ENCODE measurements at places on chromosomes 12 and 14.

- no peak for DNase-seq
Measured at GRCh38 chr14:102201776-102202175, 62.1 kb downstream of the WDR20 start.

DNA sequence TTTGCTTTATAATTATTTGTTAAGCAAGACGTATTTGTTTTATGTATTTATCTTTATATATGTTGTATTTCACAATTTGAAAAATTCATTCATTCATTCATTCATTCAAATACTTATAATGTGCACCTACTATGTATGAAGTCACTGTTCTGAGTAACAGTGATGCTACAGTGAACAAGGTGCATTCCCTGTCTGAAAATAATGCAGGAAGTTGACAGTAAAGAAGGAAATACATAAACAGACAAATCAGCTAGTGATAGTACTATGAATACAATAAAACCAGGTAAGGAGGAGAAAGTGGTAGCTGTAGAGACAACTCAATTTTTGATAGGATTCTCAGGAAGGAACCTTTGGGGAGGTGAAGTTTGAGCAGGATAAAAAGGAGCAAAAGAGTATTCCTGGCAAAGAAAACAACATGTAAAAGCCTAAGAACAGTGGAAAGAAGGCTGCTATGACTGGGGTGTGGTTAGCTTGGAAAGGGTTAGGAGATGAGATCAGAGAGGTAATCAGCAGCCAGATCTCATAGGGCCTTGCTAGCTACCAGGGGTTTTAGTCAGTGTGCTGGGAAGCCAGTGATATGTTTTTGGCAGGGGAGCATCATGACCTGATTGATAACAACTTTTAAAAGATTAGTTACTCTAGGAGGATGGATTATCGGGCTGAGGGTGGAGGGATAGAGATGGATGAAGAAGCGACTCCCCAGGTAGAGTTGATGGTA lies 17.4 kb downstream of the BICDL1 start:
- DNase-seq: no peak

- DNase-seq: no peak
Measured at GRCh38 chr12:94909663-94910062, 93.8 kb downstream of the NDUFA12 start.

DNA sequence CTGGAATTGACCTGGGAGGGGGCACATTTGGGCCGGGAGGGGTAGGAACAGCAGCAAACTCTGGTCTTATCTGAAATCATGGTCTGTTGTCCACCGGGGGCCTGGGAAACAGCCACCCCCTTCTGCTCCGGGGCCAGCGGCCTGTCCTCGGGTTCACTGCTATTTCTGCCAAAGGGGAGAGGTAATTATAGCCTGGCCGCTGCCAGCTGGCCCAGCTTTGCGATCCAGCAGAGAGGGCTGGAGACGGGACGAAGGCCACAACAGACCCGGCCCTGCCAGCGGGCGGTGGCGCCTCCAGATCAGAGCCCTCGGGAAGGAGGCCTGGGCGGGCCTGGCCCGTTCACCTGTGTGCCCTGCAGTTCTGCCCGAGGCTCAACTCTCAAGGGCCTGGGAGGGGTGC lies at the start of gene C14orf180:
Gene C14orf180 (plus strand): TSS at position 258 of the 400 bp plus-strand sequence. CDS start 6,667 bp downstream, outside the sequence.
- no peak for DNase-seq

- DNase-seq: no peak
Measured at GRCh38 chr12:4806439-4807115, 86.4 kb downstream of the GALNT8 start.

DNA sequence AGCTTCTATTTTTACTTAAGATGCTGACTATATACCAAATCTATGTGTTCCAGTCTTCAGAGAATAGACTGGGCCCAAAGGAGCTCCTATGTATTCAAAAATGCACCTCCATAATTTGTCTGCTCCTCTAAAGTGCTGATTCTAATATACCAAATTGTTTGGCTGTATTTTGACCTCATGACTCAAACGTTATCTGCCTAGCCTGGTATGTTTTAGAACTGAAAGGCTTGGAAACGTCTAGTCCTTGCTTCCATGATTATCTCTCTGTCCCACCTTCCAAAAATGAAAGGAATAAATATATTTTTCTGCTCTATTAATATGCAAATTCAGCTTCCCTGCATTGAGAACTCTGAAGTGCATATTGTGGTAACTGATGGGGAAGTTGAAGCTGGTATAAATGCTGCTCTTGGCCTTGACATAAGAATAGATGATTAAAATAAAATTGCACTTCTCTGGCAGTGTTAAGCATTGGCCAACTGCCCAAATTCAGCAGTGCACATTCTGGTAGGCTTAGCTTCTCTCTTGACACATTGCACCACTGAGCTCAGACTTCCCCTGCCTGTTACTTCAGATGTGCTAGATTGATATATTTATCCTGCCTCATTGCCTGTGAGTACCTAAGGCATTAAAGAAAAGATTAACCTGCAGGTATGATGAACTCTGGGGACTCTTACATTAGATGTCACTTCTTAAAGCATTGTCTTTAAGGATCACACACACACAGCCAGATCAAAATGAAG lies 882.3 kb downstream of the RPS29 start:
- no peak for DNase-seq

- no peak for DNase-seq
Measured at GRCh38 chr14:29709490-29709889, 218.2 kb downstream of the PRKD1 start.

GRCh38 chr12:75923964-75924666 lies 107.5 kb downstream of the PHLDA1 start:
- no peak for DNase-seq

DNA sequence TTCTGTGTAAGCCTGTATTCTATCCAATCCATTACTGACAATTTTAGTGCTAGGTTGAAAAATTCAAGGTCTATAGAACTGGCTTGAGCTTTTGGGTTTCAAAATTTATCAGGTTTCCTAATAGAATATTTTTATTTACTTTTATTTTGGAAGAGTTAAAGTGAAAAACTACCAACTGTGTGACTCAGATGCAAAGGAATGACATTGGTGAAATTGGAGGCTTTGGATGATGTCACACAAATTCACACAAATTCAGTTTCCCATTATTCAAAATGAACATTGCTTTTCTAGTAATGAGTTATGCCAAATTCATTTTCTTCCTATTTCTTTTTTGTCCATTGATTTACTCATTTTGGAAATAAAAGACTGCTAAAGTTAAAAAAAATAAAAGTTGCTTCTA lies 186.9 kb downstream of the ALX1 start:
- DNase-seq: no peak

GRCh38 chr14:104316723-104317491 lies 178.5 kb downstream of the KIF26A start:
- no peak for DNase-seq

DNA sequence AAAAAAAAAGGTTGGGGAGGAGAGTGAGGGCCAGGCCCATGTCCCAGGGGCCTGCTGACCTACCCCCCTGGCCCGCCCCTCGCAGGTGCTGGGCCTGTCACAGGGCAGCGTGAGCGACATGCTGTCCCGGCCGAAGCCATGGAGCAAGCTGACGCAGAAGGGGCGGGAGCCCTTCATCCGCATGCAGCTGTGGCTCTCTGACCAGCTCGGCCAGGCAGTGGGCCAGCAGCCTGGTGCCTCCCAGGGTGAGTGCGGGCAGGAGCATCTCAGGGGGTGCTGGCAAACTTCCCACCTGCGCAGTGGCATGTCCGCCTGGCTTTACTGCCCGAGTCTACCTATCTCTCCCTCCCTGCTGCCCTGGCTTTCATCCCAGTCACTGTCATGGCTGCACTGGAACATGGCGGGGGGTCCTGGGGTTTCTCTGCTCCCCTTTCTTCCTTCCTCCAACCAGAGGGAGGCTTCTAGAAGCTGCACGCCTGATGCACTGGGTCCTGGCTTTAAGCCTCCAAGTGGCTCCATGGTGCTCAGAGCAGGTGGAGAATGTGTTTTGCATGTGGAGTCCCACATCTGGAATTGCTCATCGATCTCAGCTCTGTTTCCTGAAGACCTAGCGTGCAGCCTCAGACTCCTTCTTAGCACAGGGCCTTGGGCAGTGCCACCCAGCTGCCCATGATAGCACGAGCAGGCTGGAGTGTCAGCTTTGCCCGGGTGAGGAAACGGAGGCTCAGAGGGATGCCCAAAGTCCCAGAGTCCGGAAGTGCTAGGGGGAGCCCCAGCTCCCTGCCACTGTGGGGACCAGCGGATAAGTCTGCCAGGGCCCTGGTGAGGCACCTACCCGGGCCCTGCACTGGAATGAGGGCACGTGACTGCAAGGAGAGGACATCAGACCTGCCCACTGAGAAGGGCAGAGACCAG lies 46.3 kb downstream of the PHETA1 start:
- DNase-seq: no peak

- no peak for DNase-seq
Measured at GRCh38 chr14:69107407-69108003, 45.4 kb downstream of the DCAF5 start.

- no peak for DNase-seq
Measured at GRCh38 chr14:55832122-55832911, 252.3 kb downstream of the KTN1 start.

DNA sequence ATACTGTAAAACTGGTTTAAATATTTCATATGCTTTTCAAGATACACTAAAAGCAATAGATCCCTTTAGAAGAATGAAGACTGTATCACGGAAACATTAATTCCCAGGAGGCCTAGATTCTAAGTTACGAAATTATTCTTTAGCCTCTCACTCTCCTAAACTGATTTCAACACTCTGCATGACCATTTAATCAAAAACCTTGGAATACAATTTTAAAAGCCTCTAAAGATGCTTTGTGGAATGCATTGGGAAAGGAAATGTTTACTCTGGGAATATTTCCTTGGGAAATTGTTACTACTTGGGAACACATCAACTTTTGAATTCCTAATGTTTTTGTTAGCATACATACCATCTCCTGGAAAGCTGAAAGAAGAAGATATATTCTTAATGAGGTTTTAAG lies 255.7 kb upstream of the FAR2 start:
- no peak for DNase-seq

GRCh38 chr12:96218989-96219678 lies 25.0 kb downstream of the ELK3 start:
- DNase-seq: no peak

DNA sequence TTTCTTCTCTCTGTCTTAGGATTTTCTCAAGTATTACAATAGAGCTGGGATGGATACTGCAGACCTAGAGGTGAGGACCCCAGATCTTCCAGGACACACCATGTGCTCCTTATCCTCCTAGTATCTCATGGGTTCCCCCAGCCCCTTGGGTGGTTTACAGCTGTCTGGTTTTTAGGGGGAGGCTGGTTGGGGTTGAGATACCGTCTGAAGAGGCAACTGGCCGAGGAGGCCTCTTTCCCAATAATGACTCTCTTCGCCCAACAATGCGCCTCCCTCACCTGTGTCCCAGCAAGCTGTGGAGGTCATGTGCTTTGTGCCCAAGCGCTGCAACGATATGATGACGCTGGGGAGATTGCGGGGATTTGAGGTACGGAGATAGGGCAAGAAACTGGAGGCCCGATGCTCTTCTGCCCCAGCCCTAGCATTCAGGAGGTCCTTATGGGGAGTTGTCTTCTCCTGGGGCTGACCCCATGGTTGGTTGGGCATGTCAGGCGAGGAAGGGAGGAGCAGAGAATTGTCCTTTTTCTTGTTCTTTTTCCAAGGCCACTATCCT lies 3.8 kb downstream of the ARHGEF25 start:
- no peak for DNase-seq

DNA sequence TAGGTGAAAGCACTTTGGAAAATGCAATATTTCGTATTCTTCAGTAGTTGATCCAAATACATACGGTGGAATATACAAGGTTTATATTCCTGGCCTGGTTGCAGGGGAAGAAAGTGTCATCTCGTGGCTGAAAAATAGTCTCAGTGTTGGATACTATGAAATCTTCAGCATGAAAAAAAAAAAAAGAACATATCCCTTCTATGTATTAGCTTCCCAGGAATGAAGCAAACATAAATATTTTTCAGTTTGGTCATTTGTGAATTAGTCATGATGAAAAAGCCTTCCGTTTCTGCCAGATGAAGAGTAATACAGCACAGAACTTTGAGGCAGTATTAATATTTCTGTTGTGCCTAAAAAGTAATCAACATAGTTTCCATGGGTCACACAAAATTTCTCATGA lies 36.7 kb downstream of the FLRT2 start:
- no peak for DNase-seq

- DNase-seq: no peak
Measured at GRCh38 chr12:121344506-121344905, 7.7 kb downstream of the ANAPC5 start.

All from stimulated activated CD8-positive, alpha-beta memory T cell treated with anti-CD3 and anti-CD28 coated beads, Interleukin-4, amount 100 ng/mL, for 1 hour (primary cell).